CD4-positive, alpha-beta T cell treated with Interleukin-21 for 1 hour (primary cell): ENCODE measurements at places on chromosomes 3 and 15.
A peak's percentile ranks its signal among the peaks of the same experiment; 100 is the strongest.

- no peak for DNase-seq
Measured at GRCh38 chr3:181210275-181210674, 220.7 kb upstream of the DNAJC19 start.

GRCh38 chr3:73525591-73525990 lies 99.2 kb downstream of the PDZRN3 start:
- DNase-seq = no peak

- DNase-seq = no peak
Measured at GRCh38 chr3:49277383-49277775, 347 bp upstream of the C3orf62 start.

- DNase-seq = no peak
Measured at GRCh38 chr15:71888797-71889196, 78.4 kb downstream of the NR2E3 start.

DNA sequence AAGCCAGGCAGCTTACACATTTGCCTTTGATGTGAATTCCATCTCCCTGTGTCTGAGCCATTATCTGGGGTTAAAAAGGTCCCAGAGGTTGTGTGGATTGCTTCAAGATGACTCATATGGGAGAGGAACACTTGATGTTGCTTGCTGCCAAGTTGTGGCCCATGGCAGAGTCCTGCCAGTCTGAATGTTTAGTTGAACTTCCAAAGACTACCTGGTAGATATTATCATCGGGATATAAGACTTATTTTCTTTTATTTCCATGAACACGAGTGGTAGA lies 85.6 kb downstream of the TJP1 start:
- DNase-seq = no peak

DNA sequence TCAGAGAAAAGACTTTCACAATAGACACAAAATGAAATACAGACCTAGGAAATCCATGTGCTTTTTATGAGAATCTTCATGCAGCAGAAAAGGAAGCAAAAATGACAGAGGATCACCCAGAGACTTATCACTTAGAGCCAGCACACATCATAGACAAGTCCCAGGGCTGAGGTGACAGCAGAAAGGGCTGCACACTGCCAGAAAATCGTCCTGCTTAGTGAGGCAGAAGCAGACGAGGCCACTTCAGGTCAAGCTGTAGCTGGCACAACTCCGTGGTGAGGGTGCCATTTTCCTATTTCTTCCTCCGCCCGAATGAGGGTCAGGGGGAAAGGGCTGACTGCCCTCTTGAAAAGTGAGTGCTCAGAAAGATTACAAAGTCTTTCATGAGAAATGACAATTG lies 95.9 kb upstream of the TNIK start:
- no peak for DNase-seq

DNA sequence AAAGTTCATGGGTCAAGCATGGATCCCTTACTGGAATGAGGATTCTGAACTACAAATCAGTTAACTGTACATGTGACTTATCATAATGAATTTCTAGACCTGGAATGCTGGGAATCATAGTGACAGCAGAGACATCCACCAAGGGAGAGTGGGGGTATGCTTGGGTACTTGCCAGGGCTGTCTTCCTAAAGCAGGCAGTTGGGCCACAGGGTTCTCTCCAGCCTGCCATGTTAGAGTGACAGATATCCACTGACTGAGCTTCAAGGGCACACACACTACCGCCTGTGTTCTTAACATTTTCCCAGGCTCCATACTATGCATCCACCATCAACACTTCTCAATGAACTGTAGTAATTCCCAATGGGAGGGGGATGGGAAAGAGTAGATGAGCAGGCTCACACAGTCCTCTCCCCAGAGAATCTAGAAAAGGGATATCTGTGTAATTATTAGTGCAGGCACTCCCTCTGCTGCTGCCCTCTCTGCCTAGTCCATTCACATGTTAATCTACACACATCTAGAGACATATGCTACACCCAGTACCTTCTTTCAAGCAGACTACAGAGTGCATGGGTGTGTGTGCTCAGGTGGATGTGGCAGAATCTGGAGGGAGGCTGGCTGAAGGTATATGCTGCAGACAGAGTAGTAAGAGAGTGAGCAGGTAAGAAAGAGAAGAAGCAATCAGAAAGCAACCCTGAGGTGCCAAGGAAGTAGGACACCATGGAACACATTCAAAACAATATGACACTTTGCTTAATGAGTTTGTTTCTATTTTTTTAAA lies 3.7 kb downstream of the FSTL1 start:
- DNase-seq = no peak

DNA sequence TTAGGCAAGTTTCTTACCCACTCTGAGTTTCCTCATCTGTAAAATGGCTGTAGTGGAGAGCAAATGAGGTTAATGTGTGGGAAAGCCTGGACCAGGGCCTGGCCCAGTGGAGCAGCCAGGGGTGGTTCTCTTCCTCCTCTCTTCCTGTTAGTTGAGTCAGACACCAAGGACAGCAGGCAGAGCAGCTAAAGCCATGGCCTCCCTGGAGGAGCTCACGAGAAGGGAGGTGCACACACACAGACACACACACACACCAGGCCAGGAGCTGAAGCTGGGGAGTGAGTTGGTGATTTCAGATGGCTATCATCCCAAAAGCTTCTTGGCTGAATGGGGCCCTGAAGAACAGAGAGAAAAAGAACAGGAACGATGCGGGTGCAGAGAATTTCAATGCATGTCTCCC lies 33.2 kb upstream of the TSPAN3 start:
- DNase-seq = no peak

GRCh38 chr3:47362701-47363100 lies 18.1 kb upstream of the PTPN23 start:
- peak; percentile 34 for DNase-seq

DNA sequence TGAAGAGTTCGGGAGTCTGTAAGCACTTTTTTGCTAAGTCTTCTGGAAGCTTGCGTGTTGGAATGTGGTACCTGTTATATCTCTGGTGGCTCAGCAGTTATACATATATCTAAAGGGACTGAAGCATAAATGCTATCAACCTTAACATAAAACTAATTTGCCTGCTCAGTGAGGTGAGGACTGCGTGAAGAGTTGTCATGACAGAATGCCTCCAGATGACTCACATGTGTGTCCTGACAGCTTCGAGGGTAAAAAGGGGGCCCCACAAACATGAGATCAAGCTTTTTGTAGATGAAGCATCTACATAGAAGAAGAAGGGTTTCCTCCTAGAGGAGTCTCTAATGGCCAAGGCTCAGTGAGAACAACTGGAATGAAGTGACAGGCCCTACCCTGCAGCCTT lies 88.8 kb upstream of the C3orf80 start:
- no peak for DNase-seq

GRCh38 chr3:141328286-141329166 lies 39.8 kb upstream of the ZBTB38 start:
- no peak for DNase-seq

DNA sequence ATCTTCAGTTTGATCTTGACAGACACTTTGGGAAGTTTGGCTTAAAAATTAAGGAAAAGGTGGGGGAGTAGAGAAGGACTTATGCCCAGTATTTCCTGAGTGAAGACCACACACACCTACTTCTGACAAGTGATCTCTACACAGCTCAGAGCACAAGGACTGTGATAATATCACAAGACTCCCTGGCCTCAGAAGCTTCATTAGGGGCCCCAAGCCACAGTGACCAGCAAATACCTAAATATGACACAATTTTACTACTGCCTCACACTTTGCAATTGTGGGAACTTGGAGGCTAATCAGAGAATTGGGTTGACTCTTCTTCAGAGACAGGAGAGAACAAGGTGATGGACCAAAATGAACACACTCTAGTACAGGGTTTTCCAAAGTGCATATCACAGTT lies 2.6 kb downstream of the ILDR1 start:
- DNase-seq = no peak

- DNase-seq = no peak
Measured at GRCh38 chr3:189353988-189354889, 182.5 kb downstream of the TPRG1 start.

DNA sequence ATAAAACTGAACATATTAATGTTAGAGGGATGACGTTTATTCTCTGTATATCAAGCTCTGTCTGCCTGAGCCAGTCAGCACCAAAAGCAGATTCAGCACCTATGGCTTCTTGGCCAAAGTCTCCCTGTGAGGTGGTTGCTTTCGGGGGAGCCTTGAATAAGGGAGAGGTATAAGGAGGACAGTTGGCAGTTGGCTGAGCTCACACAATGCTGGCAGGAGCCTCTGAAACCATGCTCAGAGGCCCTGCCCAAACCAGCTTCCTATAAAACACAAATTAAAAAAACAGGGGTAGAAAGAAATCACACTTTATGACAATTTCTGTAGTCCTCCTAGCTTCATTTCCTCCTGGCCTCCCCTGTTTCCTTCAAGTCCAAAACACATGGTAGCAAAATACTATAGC lies 18.8 kb downstream of the ARHGEF3 start:
- peak; percentile 33 for DNase-seq

GRCh38 chr3:10192953-10193691 lies 28.4 kb downstream of the IRAK2 start:
- DNase-seq = peak; percentile 63

GRCh38 chr3:61719278-61719977 lies 158.1 kb downstream of the PTPRG start:
- DNase-seq = no peak

- DNase-seq = no peak
Measured at GRCh38 chr15:63136742-63137141, 15.1 kb downstream of the LACTB start.

- no peak for DNase-seq
Measured at GRCh38 chr15:40430271-40430805, 10.4 kb upstream of the BAHD1 start.

GRCh38 chr3:53334742-53335141 lies 12.6 kb downstream of the DCP1A start:
- no peak for DNase-seq

- no peak for DNase-seq
Measured at GRCh38 chr15:93017526-93017925, 71.5 kb downstream of the RGMA start.
